Mammary epithelial cell (primary cell): ENCODE measurements at places on chromosomes 4 and X. TPM values are rescaled to one million over a fixed set of nuclear protein-coding genes. Genes with fewer than 3 reads are reported as not detected.

The AWAT2 gene
- total RNA-seq: not detected in 2 replicates

The LDB2 gene
- not detected in 2 replicates for total RNA-seq

The RNF128 gene
- 25.3 TPM for total RNA-seq

DNA sequence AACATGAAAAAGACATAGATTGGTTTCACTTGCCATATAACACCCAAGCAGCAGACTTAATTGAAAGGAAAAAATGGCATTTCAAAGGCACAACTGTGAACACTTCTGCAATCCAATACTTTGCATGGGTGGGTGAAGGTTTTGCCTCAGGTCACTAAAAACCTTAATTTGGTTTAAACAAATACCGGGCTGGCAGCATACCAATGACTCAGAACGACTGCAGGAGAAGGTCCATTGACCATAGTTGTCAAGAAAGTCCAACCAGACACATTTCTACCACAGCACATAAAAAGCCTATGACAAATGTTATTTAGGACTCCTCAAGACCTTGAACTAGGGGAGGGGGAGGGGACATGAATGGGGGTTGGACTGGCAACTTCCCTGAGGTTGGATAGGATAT, 183.6 kb upstream of the TRPC5 start:
- no peak for DNase-seq

- no peak for DNase-seq
Observed at GRCh38 chr4:10015140-10015753, 6.0 kb downstream of the SLC2A9 start.
